ENCODE measurements at places on chromosomes 7 and 10.

GRCh38 chr7:75994388-75995051, at the start of gene TMEM120A:
Gene TMEM120A, minus strand, starts transcription at chr7:75994595. Its CDS starts 25 bp downstream, at chr7:75994570.
- peak; percentile 96 for DNase-seq

DNA sequence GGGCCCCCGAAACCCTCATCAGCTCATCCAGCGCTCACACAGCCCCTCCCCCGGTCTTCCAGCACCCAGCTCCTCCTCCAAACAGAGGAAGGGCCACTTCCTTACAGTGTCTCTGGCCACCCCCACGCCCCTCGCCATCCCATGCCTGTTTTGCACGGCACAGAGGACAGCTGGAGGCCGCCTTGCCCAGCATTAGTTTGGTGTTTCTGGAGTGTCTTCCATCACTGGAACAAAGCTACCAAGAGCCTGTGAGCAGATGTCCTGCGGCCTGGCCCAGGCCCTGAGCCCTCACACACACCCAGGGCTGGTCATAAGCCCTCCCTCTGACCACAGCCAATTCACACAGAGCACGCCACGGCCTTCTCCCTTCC, 82.3 kb downstream of the MAD1L1 start:
- DNase-seq: no peak

DNA sequence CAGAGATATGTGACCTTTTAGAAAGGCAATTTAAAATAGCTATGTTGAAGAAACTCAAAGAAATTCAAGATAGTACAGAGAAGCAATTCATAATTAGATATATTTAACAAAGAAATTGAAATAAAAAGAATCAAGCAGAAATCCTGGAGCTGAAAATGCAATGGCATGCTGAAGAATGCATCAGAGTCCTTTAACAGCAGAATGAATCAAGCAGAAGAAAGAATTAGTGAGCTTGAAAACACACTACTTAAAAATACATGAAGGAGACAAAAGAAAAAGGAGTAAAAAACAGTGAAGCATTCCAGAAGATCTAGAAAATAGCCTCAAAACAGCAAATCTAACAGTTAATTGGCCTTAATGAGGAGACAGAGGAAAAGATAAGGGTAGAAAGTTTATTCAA, 20.0 kb downstream of the ZPBP start:
- DNase-seq: no peak

DNA sequence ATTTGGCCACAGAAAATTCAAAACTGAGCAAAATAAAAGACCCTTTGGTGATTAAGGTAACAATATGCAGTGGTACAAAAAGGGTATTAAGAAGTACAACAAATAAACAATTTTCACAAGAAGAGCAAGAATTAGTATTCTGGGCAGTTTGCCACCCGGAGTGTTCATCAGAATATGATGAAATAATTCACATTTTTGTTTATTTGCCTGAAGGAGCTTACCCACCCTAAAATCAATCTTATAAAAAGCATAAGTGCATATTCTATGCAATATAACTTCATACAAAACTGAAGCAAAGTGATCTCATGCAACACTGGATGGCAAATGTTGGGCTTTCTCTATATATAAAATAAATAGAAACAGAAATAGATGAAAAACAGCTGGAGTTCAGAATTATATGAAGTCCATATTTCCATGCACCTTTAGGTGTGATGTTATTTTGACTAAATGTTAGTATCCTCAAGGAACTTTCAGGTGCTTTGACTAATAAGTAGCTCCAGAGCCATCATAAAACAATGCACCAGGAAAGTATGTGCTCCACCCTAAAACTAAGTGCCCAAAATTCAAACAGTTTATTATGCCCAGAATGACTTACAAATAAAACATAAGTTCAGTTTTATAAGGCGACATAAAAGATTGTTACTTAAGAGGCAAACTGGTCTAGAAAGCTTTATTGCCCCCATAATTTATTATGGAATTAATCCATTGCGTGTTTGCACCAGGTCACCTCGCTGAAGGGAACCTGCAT, 474.3 kb downstream of the SEMA3D start:
- peak; percentile 31 for DNase-seq

GRCh38 chr7:64653721-64654401, 12.1 kb upstream of the ZNF107 start:
- no peak for DNase-seq

DNA sequence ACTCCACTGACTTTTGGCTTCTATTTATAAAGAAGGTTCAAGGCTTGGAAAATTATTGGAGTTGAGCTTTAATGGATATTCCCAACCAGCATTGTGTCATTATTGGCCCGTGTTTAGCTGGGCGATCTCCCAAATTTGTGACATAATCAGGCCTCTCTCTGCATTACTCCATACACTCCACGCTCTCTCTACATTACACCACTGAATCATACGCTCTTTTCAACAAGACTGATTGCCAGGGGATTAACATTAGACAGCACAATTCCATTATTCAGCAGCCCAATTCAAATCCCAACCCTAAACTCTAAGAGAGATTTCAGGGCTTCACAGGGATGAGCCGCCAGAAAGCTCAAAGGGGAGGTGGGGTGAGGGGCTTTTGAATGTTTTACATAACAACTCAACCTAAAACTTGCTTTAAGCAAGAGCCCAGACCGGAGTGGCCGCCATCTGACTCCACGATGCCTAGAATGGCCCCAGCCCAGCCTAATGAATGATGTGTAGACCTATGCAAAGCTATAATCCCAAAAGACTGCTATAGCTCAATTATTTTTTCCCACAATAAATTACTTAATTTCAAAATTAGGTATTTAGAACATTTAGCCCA, 61.8 kb downstream of the FGFR2 start:
- no peak for DNase-seq

DNA sequence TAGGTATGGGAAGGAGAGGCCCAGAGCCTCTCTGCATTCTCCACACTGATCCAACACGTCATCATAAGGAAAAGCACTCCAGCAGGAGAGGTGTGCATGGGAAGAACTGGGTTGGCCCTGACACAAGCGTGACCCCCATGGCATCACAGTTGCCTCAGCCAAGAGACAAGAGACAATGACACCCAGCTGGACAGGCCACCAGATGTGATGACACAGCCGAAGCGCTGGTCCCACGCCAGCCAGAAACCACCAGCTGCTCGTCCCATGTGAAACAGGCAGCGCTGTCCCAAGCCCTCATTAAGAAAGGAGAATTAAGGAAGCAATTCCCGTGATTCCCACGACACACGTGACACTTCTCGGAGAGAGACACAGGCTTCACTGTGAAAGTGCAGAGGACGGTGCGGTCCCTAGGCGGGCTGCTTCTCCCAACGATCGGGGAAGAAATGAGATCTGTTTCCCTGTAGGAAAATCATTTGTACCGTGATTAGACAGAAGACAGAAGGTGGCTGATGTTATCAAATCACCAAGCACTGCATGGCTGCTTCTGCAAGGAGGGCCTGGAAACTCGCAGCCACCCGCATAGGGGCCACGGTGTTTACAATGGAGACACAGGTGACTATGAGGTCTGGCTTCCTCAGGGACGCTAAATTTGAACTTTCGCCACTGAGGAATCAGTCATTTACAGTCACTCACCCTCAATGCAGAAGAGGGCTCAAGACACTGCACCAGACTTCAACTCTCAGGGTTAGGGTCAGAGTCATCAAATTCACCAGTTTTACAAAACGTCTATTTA, 74.5 kb downstream of the DIP2C start:
- no peak for DNase-seq

Measured in cardiac muscle cell (in vitro differentiated cells and primary cell).